ENCODE measurements at places on chromosomes 2 and 18.

- DNase-seq, result no peak
These were observed 154.6 kb downstream of the WDSUB1 start for GRCh38 chr2:159131914-159132281.

- no peak for DNase-seq
These were observed 18.7 kb upstream of the ADAM17 start for GRCh38 chr2:9574331-9574730.

GRCh38 chr18:62938487-62938886, 223.1 kb downstream of the PHLPP1 start:
- DNase-seq, result no peak

DNA sequence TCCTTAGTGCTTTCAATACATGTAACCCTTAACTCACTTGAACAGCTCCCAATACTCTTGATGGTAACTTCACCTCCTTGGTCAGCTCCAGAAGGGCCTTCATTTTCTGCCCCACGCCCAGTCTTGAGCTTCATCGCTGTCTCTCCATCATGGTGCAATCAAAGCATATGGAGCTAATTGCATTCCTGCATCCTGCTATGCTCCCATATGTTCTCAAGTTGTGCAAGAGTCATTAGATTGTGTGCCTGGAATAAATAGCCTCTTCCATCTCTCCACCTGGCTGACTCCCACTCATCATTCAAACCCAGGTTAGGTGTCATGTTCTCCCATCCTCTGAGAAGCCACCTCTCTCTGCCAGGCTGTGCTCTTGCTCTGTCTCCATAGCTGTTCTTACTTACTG, 364.5 kb upstream of the RGPD4 start:
- DNase-seq, result no peak

DNA sequence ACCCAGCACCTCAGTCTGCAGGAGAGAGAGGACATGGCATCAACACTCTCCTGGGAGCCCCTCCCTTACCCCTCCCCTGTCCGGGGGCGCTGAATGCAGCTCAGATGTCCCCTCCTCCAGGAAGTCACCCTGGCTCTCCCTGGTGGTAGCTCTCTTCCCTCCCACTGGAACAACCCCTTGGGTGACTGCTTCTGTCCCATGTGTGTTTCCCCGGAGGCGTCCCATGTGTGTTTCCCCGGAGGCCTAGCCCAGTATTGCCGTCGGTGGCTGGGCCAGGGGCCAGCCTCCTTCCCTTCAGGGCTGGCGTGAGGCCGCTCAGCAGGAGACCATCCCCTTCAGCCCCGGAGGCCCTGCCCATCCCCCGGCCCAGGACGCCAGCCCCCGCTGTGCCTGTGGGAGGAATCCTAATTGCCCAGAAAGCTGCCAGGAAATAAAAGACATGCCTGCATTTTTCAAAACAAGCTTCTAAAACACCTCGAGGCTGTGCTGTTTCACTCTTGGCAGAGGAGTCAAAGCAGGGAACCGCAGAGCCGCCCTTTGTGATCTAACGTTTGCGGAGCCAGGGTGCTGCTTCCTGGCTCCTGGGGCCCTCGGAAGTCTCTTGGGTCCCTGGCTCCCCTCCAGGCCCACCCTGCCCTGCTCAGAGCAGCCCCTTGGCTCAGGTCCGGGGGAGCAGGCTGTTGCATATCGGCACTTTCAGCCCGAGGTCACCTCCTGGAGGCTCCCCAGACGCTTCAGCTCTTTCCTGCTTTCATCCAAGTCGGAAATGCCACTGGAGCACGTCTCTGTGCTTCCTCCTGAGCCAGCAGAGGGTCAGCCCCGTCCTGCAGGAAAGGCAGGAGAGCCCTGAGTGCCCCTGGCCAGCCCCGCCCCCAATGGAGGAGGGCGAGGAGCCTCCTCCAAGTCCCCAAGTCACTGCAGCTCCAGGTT, 11.4 kb downstream of the SNED1 start:
- peak; percentile 47 for DNase-seq

- DNase-seq, result no peak
These were observed 58.5 kb downstream of the FAM228A start for GRCh38 chr2:24233321-24233720.

GRCh38 chr2:32960647-32961403, 14.1 kb downstream of the LTBP1 start:
- no peak for DNase-seq

DNA sequence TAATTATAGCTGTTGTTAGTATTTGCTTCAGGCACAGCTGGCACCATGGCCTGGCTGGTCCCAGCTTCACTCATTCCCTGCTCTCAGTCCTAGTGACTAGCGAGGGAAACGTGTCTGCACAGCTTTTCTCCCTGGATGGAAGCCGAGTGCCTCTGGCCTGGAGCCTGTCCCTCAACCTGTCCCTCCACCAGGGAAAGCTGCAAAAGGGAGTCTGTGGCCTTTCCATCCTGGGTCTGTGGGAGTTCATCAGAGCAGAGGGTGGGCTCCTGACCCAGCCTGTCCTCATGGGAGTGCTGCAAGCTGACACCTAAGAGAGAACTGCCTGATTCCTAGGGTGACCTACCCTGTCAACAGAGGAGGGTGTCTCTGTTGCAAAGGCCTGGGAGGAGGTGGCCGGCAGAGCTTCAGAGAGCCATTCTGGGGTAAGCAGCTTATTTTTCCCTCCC, 118.3 kb downstream of the CAPN13 start:
- DNase-seq, result peak; percentile 69

DNA sequence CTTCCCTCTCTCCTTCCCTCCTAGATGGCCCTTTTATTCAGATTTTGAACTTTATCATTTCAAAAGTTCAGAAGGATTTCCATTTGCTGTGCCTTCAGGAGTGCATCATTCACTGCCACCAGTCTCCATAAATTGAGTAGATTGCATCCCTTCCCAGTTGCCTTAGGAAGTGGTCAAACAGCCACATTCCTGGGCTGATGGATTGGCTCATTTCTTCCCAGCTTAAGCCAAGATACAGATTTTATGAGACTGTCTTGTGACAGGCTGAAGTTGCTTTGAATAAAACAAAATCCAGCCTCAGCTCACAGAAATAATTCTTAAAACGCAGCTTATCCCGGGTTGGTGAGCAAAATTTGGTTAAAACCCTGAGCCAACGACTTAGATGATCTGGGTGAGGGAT, 9.8 kb downstream of the NRP2 start:
- no peak for DNase-seq

DNA sequence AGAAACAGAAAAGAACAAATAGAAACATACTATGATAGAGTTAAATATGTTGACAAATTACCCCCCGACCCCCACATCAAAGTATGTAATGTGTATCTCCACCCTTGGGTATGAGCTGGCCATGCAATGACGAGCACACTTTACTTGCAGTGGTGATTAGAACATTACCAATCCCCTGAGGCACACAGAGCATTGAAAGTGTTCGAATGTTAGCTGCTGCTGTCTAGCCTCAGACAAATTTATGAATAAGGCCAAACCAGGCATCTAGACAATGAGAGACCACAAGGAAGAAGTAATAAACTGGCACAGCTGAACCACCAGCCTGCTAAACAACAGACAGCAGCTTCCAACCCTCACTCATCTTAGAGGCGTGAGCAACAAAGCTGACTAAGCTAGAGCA, 380.5 kb downstream of the DSEL start:
- DNase-seq, result no peak

GRCh38 chr2:170227951-170228350, 50.0 kb downstream of the MYO3B start:
- no peak for DNase-seq

- DNase-seq, result no peak
These were observed 44.0 kb downstream of the IRS1 start for GRCh38 chr2:226755631-226756030.

DNA sequence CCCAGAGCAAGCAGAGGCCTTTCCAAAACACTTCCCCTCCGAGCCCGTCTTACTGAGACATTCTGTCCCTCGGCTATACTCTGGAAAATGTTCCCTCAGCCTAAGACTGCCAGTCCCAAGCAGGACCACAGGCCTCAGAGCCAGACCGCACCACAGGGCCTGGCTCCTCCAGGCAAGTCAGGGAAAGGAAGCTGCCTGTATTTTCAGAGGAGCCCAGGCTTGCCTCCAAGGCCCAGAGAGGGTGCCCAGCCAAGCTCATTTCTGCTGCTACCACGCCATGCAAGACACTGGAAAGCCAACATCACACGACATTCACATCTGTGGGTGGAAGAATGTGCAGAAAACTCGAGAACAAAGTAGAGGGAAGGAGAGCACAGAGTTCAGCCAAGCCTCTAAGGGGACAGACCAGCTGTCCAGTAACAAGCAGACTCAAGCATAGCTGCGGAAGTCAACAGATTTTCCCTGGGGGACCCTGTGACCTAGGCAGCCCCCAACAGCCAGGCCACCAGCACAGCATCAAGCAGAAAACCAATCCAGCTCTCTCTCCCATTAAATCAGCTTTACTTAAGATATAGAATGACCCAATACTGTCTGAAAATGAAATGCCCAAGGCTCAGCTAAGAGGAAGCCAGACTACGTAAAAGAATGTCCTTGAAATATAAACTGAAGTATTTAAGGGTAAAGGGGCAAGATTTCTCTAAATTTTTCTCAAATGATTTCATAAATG, 123.9 kb downstream of the ZFP36L2 start:
- no peak for DNase-seq

DNA sequence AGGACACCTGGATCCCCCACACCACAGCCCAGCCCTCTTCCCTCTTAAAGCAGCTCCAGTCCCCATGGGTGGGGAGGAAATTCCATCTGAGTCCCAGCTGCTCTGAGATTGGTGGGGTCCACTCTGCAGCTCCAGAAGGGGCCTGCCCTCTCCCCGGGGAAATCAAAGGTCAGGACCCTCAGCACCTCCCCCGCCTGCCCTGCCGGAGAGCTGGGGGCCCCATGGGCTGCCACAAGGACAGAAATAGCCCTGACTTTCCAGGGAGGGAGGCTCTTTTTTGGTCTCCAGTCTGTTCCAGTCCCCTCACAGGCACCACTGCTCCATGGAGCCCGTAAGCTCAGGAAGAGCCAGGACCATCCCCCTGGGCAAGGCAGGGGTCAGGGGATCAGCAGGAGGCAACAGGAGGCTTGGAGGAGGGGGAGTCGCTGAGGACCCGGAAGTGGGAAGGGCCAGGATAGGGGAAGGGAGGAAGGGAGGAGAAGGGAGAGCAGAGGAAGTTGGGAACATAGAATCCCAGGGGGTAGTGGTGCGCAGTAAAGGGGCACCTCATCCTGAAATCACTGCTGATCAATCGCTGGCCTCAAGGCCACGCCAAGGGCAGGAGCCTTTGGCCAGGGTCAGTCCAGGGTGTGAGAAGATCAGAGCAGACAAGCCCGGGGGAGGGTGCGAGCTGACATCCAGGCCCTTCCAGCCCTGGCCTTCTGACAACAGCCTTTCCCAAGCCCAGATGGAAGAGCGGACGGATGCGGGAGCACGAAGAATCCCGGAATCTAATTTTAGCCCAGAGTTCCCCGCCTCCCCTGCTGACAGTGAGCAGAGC, 7.6 kb downstream of the ADRA2B start:
- no peak for DNase-seq

- no peak for DNase-seq
These were observed 6.8 kb downstream of the EDAR start for GRCh38 chr2:108982259-108982679.

GRCh38 chr18:60022671-60023276, 123.0 kb downstream of the PMAIP1 start:
- no peak for DNase-seq

- DNase-seq, result no peak
These were observed 258.8 kb downstream of the GBX2 start for GRCh38 chr2:235909358-235909757.

- DNase-seq, result no peak
These were observed 54.7 kb upstream of the GATA6 start for GRCh38 chr18:22114526-22115321.

DNA sequence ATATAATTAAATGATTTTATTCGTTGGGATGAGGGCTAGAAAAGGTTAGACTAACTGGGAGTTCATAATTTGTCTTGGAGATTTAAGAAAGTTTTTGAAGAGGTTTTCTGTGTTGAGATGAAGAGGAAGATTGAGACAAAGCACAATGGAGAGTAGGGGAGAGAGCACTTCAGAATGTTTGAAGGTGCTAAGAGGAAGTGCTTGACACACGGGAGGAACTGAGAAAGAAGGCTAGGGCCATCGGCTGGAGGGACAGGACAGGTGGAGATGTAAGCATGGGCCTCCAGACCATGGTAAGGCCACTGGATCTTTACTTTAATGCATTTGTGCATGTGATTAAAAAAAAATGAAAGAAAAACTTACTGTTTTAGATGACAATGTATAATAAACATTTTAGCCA, 31.5 kb downstream of the GREB1L start:
- no peak for DNase-seq

DNA sequence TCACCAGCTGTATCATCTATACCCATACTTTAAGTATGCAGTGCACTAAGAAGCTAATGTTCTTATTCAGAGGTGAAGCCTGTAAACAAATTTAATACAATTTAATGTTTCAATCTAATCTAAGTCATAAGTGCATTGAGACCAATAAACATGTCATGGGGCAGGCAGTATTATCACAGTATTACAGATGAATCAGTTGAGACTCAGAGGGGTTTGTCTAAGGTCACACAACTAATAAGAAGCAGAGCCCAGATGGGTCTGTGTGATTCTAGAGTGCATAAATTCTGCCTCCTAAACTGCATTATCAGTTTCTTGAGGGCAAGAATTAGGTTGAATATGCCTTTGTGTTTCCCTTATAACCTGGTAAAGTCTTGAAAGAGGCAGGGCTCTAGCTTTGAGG, 140.9 kb upstream of the RNF152 start:
- no peak for DNase-seq

DNA sequence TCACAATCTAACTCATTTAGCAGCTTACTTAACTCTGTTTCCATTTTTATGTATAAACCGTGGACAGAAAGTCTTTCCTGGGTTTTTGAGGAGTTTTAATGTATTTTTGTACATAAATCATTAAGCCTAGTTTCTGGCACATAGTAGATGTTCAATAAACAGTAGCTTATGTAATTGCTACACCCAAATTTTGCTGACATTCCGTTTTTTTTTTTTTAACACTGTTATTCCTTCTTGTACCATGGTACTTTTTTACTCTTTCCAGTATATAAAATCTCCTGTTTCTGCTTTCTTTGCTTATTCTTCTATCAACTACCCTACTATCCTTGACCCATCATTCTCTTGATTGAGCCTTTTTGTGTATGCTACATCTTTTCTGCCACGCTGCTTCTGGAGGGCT, 1151.3 kb upstream of the CRIM1 start:
- no peak for DNase-seq

DNA sequence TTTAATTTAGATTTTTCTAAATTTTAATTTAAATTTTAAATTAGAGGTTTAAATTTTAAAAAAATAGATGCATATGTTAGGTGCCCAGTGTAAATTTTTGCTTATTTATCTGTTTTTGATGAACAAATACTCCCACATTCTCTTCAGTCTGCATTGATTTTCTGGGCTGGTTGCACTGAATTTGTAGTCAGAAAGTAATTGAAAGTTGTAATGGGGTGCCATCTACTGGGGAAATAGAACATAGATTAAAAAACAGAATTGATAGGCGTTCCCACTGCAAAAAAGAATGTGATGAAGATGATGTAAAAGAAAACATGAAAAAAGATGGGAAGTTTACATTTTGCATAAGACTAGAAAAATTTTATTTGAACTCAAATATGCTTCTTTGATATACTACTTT, 51.7 kb upstream of the CCDC85A start:
- peak; percentile 86 for DNase-seq

Data from brain (organoid and tissue), 16 donors.